ENCODE measurements at places on chromosomes 16 and 17.

- no peak for DNase-seq
These were observed 142.3 kb downstream of the ZFHX3 start for GRCh38 chr16:72905581-72905980.

GRCh38 chr16:80433623-80434022, 107.2 kb upstream of the DYNLRB2 start:
- no peak for DNase-seq

- DNase-seq: no peak
These were observed 43.8 kb downstream of the COX10 start for GRCh38 chr17:14113137-14113536.

DNA sequence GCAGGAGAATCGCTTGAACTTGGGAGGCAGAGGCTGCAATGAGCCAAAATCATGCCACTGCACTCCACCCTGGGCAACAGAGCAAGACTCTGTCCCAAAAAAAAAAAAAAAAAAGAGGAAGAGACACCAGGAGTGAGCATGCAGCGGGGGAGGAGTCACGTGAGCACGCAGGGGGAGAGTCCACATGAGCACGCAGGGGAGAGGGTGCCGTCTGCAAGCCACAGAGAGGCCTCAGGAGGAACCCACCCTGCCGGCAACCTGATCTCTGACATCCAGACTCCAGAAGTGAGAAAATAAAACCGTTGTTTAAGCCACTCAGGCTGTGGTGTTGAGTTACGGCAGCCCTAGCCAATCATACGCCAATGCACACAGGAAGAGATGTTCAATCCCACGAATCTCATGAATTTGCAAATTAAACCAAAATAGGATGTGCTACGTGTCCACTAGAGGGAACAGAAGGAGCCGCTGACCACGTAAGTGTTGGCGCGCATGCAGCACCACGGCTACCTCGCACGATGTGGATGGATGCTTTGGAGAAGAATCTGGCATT, 42.2 kb downstream of the CCDC57 start:
- DNase-seq: no peak

DNA sequence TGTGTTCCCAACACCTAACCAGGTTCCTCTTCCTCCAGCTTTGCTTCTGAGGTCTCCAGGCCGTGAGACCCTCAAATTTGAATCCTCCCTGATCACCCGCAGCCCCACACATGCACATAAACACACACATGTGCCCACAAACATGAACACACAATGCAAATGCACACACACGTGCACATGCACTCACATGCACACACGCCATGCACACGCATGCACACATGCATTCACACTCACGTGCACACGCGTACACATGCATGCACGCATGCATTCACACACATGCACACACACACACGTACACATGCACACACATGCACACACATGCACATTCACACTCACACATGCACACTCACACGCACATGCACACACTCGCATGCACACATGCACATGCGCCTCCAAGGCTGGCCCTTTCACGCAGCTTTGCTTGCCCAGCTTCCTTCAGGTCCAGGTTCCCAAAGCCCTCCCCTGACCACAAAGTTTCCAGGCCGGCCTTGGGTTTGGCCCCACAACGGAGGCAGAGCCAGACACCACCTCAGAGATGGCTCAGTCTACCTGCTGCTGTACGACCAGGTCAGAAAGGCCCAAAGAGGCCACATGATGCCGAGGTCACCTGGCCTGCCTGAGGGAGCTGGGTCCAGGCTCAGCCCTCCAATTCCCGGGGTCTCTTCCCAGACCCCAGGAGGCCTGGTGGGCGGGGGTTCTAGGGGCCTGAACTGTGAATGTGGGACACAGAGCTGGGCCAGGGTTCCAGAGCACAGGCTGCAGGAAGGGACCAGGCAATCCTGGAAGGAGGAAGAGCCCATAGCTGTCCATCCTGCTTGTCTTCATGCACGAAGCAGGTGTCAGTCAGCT, 39.5 kb upstream of the ENPP7 start:
- no peak for DNase-seq

DNA sequence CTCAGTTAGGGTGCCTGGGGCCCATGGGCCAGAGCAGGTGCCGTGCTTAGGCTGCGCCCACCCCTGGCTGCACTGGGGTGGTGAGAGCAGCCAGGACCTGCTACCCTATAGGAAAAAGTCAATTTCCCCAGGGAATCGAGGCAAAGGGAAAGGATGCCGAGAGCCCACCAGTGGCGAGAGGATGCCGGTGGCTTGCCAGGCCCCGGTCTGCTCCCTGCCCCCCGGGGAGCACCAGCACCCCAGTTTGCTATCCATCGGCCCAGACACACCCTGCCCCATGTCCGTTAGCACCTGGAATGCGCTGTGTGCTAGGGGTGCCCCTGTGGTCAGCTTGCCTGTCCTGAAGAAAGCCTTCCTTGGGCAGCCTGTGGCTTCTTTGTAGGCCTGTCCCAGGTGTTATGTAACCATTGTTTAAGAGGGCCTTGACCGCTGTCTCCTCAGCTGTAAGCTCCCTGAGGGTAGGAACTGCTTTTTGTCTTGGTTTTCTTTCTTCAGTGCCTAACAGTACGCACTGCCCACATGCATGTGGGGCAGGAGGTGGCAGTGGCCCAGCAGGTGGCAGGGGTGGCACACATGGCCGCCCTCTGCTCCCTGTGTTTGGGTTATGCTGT, 40.8 kb downstream of the NT5M start:
- DNase-seq: no peak

DNA sequence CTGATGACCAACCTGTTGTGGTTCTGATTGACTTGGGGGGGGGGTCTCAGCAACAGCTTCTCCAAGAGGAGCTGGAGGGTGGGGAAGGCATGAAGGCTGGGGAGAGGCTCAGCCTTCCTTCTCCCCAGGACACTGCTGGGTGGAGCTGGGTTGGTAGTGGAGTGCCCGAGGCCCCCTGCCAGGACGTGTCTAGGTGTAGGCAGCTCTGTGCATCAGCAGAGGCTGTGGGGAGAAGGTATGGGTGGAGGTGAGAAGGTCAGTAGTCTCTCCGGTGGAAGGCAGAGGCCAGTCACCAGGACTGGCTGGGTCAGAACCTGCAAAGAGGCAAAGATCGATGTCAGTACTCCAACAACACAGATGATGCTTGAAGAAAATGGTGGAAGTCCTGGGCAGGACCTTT, 3.9 kb downstream of the CHAD start:
- DNase-seq: no peak

DNA sequence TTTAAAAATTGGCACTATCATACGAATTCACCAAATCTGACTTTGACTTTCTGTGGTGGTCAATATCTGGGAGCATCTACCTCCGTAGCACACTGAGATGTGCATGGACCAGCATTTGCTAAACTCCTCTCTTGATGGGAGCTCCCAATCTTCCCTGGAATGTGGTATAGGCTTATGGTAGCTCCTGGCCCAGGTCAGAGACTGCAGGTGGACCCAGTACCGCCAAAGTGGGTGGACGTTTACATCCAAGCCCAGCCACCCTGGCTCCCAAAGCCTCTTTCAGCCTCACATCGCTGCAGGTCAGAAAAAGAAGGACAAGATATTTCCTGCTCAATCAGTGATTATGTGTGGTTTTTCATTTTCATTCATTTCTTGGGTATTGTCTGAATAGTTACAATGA, 43.1 kb upstream of the NKD1 start:
- DNase-seq: no peak

- DNase-seq: no peak
These were observed 4.2 kb downstream of the TTC19 start for GRCh38 chr17:16003841-16004240.

- no peak for DNase-seq
These were observed 19.4 kb downstream of the TMIGD1 start for GRCh38 chr17:30314474-30314873.

DNA sequence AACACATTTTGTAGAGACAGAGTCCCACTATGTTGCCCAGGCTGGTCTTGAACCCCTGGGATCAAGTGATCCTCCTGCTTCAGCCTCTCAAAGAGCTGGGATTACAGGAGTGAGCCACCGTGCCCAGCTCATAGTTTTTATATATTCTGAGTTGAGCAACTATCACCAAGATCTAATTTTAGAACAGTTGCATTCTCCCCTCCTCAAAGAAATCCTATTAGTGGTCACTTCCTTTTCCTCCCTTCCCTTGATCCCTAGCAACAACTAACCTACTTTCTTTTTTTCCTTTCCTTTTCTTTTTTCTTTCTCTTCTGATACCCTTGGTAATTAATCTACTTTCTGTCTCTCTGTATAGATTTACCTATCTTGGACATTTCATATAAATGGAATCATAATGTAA, 61.5 kb upstream of the B4GALNT2 start:
- no peak for DNase-seq

DNA sequence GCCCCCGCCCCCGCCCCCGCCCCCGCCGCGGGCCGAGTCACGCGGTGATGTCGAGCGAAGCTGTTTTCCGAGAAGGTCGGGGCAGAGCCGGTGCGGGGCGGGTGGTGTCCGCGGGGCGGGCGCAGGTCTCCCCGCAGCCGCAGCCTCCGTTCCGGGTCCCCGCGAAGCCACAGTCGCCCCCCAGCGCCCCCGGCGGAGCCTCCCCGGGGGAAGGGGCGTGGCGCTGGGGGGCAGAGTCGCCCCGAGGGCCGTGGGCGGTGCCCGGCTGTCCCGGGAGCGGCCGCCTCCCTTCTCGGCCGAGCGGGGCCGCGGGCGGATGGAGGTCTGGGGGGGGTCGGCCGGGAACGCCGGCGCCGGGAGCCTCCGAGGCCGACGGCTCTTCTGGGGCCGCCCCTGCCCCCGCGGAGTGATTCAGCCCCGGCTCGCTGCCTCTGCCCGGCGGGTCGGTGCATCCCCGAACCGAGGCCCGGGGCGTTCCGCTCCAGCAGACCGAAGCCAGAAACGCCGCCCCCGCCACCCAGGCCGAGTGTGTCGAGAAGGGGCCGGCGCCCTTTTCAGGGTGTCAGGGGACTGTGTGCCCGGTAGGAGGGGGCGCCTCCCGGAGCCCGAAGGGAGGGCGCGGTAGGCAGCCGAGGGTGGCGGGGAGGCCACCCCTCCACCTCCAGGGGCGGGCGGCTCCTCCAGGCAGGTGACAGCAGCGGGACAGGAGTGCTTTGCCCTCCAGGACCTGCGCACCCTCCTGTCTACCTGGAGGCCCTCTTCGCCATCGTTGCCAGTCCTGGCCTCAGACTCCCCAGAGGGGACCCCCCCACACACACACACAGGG, 1.7 kb downstream of the METRNL start:
- no peak for DNase-seq

GRCh38 chr16:50393416-50393815, 24.6 kb upstream of the BRD7 start:
- DNase-seq: no peak
